ENCODE measurements at places on chromosomes 1 and 21.

GRCh38 chr21:34528131-34528561 is 16.1 kb upstream of the KCNE1 start:
- no peak for ATAC-seq

- ATAC-seq, result no peak
Measured at GRCh38 chr1:186683652-186684410, 3.6 kb upstream of the PTGS2 start.

DNA sequence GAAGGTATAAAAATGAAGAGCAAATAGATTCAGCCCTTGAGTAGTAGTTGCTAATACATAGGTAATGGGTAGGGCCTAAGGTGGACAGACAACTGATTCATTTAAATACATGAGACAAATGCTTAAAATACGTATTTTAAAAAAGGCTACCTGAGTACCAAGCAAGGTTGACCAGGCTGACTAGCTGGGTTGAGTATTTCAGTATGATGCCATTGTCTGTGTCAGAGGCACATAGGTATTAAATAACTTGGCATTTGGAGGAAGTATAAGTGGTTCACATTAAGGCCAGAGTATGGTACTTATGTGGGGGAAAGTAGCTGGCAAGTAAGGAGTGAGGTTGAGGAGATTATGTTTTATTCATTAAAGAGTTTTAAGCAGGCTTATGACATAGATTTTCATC is 19.4 kb downstream of the NEK7 start:
- ATAC-seq, result peak; percentile 30

GRCh38 chr1:5430911-5431697 is 561.1 kb downstream of the NPHP4 start:
- no peak for ATAC-seq

- no peak for ATAC-seq
Measured at GRCh38 chr1:117566556-117566955, 39.3 kb upstream of the TENT5C start.

DNA sequence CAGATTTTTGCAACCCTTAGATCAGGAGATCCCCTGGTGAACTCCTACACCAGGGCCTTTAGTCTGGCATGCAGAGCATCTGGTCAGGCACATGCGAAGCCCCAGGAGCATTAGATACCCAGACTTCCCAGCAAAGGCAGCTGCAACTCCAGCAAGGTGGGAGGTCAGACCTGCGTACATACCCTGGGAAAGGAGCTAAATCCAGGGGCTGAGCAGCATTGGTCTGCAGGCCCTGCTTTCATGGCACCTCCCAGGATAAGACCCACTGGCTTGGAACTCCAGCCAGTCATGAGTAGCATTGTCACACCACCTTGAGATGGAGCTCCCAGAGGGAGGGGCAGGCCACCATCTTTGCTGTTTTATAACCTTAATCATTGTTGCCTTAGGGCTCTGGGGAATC is 92.3 kb downstream of the KCNT2 start:
- ATAC-seq, result no peak

GRCh38 chr1:118160806-118161205 is 24.2 kb downstream of the SPAG17 start:
- no peak for ATAC-seq

GRCh38 chr1:94061513-94062443 is 59.2 kb downstream of the ABCA4 start:
- ATAC-seq, result no peak

DNA sequence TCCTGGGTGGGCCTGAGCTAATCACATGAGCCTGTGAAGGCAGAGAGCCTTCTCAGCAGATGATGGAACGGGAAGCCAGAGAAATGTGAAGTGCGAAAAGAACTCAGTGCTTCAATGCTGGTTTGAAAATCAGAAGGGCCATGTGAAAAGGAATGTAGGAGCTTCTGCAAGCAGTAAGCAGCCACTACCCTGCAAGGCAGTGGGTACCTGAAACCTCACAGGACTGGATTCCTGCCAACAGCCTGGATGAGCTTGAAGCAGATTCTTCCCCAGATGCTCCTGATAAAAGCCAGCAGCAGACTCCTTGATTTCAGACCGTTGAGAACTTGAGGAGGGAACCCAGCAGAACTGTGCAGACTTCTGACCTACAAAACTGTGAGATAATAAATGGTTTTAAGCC is 158.6 kb downstream of the SYT2 start:
- ATAC-seq, result no peak

DNA sequence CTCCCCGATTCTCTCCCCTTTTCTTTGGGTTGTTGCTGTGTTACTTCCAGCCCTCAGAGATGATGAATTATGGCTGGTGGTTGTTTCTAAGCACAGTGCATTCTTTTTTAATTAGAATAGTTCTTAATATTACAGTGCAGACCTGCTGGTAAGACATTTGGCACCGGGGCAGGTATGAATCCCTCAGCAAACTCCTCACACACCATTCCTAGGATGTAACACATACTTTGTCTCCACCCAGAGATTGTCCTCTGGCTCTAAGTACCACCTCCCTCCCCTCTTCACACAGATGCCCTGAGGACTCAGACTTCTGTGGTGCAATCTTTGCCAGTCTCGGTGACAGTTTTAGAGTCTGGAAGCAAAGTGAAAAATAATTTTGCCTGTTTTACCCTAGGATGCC is 143.1 kb downstream of the HLX start:
- no peak for ATAC-seq

- peak; percentile 27 for ATAC-seq
Measured at GRCh38 chr1:234875953-234876855, 252.4 kb downstream of the TOMM20 start.

GRCh38 chr21:44525391-44526095 is 14.5 kb downstream of the KRTAP10-1 start:
- ATAC-seq, result no peak

DNA sequence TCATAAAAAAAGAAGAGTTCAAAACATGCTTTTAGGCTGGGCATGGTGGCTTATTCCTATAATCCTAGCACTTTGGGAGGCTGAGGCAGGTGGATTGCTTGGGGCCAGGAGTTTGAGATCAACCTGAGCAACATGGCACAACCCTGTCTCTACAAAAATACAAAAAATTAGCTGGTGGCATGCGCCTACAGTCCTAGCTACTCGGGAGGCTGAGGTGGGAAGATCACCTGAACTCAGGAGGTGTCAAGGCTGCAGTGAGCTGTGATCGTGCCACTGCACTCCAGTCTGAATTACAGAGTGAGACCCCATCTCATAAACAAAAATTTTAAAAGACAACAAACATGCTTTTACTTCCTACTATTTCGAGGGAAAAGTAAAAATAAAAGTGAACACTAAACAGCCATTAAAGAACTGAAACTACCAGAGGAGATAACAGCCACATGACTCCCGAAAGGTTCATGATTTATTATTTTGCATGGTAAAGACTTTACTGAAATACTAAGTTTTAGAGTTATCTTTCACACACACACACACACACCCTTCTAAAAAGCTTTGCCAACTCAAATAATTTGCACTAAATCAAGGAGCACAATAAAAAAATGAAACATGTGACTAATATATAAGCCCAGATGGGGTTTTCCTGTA is 48.1 kb downstream of the USP1 start:
- no peak for ATAC-seq

DNA sequence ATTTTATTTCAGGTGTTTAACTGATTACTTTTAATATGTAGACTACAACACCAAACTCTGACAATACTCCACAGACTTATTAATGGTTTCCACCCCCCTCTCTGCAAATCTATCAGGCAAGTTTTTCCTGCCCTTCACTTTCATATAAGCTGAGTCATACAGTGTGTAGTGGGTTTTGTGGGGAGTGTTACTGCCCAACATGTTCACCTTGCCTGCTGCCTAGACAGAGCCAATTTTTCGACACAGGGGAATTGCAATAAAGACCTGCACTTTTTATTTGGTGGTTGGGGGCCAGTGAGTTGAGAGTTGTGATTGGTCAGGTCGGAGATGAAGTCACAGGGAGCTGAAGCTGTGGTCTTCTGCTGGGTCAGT is 119.7 kb downstream of the PPIAL4G start:
- ATAC-seq, result peak; percentile 68

DNA sequence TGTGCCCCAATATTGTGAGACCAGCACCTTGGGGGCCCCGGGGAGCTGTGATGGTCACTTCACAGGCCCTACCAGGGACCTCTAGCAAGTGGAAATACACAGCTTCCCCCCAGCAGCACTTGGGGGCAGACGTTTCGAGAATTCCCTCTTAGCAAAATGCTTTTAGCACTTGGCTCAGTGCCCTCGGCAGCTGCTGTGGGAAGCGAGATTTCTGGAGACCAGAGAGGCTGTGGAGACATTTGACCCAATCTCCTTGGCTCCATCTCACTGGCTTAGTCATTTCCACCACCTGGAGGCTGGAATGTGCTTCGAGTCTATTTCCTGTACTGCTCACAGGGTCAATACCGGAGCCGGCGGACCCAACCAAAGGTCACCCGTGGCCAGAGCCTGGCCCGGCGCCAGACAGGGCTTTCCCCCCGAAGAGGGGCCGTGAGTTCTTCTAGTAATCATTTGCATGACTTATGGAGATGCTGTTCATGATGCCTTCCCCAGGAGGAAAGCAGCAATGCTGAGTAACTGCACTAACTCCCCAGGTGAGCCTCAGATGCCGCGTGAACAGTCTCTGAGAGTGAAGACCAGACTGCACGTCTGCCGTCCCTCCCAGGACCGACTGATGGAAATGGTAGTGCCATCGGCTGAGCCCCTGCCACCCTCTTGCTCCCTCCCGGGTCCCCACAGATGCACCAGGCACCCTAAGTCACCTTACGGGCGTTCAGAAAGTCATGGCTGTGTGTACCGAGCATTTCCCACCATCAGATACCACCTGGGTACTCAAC is 4.4 kb upstream of the C2CD2 start:
- ATAC-seq, result no peak

DNA sequence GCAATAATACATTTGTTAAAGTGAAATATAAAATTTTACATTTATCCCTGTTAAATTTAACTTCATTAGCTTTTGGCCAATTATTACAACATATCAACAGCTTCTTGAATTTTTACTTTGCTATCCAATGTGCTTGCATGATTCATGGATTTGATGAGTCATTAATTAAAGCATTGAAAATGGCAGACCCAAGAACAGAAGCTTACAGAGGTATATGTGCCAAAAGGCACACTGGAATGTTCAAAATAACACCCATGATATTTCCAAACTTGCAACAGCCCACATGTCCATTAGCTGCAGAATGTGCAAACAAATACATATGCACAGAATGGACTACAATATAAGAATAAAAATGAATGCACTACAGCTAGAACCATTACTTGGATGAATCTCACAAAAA is 76.4 kb upstream of the MAN1A2 start:
- no peak for ATAC-seq

DNA sequence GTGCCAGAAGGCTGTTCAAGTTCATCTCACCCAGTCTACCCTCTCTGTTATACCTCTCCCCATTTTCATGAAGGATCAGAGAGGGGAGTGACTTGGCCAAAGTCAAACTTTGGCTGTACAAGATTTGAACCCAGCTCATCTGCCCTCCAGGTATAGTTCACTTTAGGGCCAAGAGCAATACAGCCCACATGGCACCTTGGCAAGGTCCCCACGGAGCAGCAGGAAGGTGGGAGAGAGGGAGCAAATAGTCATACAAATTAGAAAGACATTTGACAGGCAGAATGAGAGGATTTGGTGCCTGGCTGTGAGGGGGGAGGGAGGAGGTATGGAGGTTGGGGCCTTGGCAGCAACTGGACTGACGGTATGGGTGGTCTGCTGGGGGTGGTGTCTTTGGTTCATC is 1.0 kb downstream of the HPCAL4 start:
- no peak for ATAC-seq

- no peak for ATAC-seq
Measured at GRCh38 chr21:17451364-17451891, 61.4 kb upstream of the CXADR start.

DNA sequence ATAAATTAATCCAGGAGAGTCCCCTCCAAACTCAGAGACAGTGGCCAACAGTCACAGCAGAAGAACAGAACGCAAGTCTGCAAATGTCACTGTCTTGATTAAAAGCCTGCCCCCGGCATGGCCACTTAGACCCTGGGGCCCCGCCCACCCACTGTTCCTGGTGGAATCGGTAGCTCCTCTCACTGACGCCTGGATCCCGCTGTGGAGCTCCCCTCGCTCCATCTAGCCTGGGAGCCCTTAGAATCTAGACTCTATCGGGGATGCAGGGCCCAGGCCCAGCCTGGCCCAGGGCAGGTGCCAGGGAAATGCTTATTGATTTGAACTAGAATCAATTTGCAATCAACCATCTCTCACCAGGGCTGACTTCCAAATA is 21.4 kb upstream of the PLEKHG5 start:
- no peak for ATAC-seq

GRCh38 chr1:200652378-200652777 is 17.3 kb downstream of the DDX59 start:
- ATAC-seq, result no peak

GRCh38 chr1:198575798-198576641 is 35.5 kb upstream of the ATP6V1G3 start:
- ATAC-seq, result no peak

DNA sequence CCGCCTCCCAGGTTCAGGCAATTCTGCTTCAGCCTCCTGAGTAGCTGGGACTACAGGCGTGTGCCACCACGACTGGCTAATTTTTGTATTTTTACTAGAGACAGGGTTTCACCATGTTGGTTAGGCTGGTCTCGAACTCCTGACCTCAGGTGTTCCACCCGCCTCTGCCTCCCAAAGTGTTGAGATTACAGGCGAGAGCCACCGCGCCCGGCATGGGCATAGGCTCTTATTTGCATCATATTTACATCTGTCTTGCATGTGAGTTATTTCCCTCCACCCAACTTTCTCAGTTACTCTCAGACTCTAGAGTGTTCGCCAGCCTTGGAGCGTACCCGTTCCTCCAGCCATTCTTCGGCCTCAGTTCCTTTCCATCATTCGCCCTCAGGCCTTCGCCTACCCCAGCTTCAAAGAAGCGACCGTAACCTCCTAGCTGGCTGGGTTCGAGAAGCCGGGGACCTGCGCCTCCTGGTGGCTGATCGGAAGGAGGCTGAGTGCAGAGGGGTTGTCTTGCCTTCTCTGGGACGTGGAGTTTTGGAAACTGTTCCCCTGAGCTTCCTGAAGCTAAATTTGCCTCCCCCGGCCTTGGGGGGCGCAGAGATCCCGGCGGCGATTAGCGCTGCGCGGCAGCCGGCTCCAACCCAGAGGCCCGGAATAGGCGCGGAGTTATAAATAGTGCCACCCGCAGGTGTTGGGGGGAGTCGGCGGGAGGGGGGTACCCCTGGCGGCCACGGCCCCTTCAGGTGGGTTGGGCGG is 3.6 kb upstream of the ZBTB7B start:
- ATAC-seq, result peak; percentile 7

GRCh38 chr21:25408666-25409065 is 198.6 kb downstream of the MRPL39 start:
- no peak for ATAC-seq

Measured in activated CD4-positive, CD25-positive, alpha-beta regulatory T cell treated with anti-CD3 and anti-CD28 coated beads, Interleukin-2, amount 50 U/mL, for 24 hours (primary cell).